ENCODE measurements at places on chromosomes 2 and 18.

DNA sequence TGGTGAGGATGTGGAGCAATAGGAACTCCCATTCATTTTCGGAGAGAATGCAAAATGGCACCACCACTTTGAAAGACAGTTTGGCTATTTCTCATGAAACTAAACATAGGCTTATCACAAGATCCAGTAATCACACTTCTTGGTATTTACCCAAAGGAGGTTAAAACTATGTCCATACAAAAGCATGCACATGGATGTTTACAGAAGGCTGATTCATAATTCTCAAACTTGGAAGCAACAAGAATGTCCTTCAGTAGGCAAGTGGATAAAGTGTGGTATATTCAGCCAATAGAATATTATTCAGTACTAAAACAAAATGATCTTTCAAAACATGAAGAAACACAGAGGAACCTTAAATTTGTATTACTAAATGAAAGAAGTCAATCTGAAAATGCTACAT, 440.6 kb downstream of the FBXO15 start:
- DNase-seq, result peak; percentile 82

GRCh38 chr2:212968284-212969081, 182.9 kb downstream of the IKZF2 start:
- DNase-seq, result peak; percentile 17

DNA sequence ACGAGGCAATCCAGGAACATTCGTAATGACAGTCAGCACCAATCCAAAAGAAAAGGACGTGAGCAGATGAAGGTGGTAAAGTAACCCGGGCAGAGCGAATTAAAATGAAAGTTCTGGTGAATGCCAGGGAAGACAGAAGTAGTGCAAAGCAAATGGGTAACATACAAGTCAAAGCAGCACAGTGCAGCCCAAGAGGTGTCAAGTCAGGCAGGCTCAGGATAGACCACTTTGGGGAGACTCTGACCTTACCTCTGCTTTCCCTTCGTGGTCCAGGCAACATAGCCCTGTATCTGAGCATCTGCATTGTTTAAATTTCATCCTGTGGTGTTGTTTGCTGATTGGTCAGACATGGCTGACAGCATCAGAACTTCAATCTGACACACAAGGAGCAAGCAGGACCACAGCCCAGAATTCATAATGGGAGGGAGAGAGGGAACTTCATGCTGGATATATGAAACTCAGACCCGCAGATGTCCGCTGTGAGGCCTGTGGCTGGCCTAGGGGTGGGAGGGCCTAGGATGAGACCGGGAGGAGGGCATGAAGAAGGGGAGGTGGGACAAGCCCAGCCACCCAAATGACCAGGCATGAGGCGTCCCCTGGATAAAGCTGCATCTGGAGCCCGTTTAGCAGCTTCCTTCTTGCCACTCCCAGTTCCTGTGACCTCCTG, 285.7 kb downstream of the TCF4 start:
- DNase-seq, result no peak

DNA sequence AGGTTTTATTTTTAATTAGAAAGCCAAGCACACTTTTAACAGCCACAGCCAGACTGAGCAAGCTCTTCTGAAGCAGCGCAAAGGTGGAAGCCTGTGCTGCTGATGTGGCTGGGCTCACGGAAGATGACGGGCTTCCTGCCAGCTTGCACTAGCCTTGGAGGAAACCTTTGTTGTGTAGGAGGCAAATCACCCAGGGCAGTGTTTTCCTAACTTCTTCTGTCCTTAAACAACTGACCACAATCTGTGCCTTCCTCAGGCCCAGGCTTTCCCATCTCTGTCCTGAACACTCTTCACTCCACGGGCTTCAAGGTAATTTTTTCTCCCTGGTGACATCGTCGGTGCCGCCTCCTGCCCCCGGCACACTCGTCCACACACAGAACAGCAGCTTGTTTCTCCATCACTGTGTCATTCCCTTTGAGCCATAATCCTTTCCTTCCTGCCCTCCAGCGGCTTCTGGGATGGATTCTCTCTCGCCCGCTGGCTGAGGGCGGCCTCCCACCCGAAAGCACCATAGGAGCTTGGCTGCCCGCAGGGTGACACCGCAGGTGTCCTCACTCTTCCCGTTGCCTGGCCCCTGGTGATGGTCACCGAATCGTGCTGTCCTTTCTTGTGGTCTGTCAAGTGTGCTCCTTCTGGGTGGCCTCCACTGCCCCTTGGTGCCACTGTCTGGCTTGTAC, 31.1 kb upstream of the INHBB start:
- no peak for DNase-seq

- peak; percentile 54 for DNase-seq
Observed at GRCh38 chr2:232420463-232421188, 14.0 kb downstream of the ALPG start.

DNA sequence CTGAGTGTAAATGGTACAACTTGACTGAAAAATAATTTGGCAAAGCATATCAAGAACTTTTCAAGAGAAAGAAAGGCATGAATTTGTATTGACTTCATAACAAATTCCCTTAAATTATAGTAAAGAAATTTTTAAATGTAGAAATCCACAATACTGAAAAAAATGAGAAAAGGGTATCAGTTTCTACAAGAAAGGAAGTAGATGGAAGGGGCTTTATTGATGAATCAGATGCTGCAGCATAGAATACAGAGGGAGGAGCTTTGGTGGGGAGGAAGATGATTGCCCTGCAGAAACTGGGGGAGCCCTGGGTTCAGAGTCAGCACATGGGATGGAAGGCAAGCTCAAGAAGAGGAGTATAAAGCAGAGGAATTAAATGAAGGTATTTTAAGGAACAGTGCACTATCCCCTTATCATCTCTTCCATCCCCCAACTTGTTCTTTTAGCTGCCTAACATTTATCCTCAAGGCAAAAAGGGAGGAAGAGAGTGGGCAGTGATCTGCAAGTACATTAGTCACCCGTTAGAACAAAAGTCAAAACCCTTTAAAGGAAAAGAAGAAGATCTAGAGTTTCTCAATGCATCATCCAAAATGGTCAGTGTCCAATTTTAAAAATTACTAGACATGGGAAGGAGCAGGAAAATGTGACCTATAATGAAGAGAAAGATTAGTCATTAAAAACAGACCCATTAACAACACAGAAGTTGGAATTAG, 77.7 kb downstream of the KCTD18 start:
- DNase-seq, result no peak

GRCh38 chr2:9753665-9754531, 89.4 kb upstream of the TAF1B start:
- DNase-seq, result peak; percentile 61

DNA sequence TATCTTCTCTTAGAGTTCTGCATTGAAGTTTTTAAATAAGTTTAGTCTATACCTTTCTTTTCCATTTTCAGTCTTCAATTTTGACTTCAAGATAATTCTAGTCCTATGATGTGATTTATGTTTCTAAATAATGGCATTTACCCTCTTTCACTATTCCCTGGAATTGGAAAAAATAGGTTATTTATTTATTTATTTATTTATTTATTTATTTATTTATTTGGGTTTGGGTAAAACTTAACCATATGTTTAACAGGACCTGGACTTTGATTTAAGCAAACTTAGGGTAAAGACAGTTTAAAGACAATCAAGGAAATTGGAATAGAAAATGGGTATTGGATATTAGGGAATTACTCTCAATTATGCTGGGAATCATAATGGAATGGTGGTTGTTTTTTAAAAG, 182.1 kb downstream of the RPIA start:
- DNase-seq, result no peak

- no peak for DNase-seq
Observed at GRCh38 chr2:42021464-42021863, 26.4 kb upstream of the PKDCC start.

GRCh38 chr18:10514601-10515000, 11.2 kb upstream of the NAPG start:
- DNase-seq, result no peak

GRCh38 chr18:11800566-11801334, 50.5 kb upstream of the CHMP1B start:
- DNase-seq, result peak; percentile 72

DNA sequence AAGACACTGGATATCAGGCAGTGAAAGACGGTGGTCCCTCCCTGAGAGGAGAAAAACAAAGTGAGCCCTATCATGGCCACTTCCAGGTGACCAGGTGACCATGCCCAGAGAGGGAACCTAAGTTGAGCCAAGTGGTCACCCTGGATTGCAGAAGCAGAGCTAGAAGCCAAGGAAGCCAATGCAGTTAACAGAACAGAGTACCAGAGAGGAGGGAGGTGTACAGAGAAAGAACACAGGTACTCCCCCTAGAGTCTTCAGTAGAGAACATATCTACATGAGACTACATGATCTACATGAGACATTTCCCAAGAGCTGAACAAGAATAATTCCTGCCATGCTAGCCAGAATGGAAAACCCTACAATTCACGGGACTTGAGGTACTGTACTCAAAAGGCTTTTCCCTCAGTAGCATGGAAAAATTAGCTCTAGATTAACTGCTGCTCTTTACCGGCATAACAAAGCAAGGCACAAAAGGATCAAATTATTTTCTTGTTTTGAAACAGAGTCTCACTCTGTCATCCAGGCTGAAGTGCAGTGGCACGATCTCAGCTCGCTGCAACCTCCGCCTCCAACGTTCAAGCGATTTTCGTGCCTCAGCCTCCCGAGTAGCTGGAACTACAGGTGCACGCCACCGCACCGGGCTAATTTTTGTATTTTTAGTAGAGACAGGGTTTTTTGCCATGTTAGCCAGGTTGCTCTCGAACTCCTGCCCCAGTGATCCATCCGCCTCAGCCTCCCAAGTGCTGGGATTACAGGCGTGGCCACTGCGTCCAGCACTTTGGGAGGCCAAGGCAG, 23.5 kb downstream of the ROCK2 start:
- peak; percentile 7 for DNase-seq

GRCh38 chr2:39875182-39875913, 96.3 kb upstream of the THUMPD2 start:
- DNase-seq, result peak; percentile 86

DNA sequence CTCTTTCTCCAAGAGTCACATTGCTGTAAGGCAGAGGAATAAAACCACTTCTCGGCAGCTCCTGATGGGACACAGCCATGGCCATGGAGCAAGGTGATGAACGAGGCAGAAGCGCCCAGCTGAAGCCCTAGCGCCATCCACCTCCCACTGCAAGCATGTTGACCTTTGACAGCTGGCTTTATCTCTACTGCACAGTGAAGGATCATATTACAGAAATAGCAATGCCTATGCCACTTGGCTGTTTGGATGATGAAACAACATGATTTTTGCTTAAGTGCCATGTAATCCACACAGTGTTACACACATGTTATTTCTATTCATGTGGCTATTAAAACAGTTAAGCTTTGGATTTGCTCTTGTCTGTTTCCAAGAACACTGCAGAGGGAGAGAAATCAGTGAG, 167.7 kb downstream of the VAPA start:
- no peak for DNase-seq

DNA sequence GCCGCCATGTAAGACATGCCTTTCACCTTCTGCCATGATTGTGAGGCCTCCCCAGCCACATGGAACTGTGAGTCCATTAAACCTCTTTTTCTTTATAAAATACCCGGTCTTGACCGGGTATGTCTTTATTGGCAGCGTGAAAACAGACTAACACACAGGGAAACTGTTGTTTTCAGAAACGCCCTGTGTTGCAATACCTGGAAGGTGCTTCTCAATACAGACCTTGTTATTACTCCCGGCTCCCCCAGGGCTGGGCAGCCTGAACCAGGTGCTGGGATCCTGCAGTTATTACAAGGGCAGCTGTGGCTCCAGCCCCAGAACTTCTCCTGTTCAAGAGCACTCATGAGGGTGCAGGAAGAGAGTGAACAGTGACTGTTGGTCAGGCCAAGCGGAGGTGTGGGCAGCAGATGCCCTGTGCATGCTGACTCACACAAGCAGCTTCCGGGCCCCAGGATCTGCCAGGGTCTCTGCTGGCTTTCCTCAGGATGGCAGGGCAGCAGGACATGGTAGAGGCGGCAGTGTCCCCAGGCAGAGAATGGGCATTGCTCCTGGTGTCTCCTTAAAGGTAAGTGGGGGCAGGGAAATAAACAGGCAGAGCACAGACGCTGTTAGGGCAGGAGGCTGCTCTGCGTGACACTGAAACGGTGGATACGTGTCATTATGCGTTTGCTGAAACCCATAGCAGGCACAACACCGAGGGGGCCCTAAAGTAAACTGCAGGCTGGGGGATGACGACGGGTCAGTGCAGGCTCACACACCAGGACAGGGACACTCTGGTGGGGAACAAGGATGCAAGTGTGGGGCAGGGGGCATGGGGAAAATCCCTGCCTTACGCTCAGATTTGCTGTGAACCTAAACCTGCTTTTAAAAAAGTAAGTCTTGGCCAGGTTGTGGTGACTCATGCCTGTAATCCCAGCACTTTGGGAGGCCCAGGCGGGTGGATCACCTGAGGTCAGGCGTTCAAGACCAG, 89.1 kb downstream of the NDUFA10 start:
- no peak for DNase-seq

DNA sequence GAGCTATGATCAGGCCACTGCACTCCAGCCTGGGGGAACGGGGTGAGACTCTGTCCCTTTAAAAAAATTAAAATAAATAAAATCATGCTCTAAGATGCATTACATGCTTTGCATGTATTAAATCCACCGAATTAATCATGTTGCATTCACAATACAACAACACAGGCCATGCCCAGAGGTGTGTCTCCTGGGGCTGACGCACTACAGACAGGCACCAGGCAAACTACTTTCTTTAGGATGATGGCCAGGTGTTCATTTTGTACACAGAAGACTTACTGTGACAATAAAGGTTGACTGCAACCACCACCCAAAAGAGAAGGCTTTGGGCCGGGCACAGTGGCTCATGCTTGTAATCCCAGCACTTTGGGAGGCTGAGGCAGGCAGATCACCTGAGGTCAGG, 226.8 kb upstream of the PXDN start:
- no peak for DNase-seq

- no peak for DNase-seq
Observed at GRCh38 chr2:48199070-48199469, 292.8 kb upstream of the FBXO11 start.

DNA sequence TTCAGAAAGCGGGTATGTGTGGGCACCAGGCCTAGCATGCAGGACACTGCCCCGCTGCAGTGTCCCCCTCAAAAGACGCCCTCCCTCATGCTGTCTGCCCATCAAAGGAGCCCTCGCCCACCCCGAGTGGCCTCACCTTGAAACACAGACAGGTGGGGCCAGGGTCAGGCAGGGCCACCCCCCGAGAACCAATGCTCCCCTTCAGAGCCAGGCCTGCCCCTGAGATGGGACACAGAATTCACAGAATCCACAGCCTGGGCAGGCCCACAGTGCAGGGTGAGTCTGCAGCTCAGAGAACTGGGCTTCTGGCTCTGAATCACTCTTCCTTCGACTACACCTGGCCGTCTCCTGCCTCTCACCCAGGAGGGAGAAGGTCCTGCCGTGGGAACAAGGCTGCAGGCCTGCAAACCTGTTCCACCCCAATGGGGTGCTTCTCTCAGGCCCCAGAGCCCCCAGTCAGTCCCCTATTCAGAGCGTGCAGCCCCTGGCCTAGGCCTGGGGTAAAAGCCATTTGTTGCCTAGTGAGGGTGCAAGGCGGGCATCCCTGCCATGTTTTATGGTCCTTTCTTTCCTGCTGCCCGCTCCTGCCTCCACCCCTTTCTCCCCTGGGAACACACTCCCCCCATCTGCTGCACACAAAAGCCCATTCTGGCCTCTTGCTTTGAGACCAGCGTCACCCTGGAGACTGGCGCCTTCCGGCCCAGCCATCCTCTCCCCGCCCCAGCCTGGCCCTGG, 11.3 kb upstream of the ARHGEF4 start:
- no peak for DNase-seq

Measured in PC-3 (cell line).